Occipital lobe (tissue), 3 donors: ENCODE measurements at places on chromosomes 7 and 10. TPM values are rescaled to one million over a fixed set of nuclear protein-coding genes. Genes with fewer than 3 reads are reported as not detected.

CPVL gene
- total RNA-seq, result 69.9 TPM

CADPS2 gene
- 20.9 TPM for total RNA-seq

BUD31 gene
- 55.2 TPM for total RNA-seq

FANK1 gene
- total RNA-seq, result 2.5 TPM

PTPRN2 gene
- 62.2 TPM for total RNA-seq

H2BK1 gene
- total RNA-seq, result not detected

OR9A2 gene
- total RNA-seq, result 1.1 TPM

GPR85 gene
- 272 TPM for total RNA-seq

DPYSL4 gene
- 40.6 TPM for total RNA-seq

AGBL3 gene
- 6.7 TPM for total RNA-seq

GRCh38 chr10:48464121-48464870, 140.6 kb downstream of the ARHGAP22 start:
- DNase-seq, result no peak

GRCh38 chr10:90007226-90007625, 305.8 kb downstream of the KIF20B start:
- no peak for DNase-seq

- no peak for DNase-seq
These were observed 1.5 kb upstream of the NRP1 start for GRCh38 chr10:33335801-33336581.

DNA sequence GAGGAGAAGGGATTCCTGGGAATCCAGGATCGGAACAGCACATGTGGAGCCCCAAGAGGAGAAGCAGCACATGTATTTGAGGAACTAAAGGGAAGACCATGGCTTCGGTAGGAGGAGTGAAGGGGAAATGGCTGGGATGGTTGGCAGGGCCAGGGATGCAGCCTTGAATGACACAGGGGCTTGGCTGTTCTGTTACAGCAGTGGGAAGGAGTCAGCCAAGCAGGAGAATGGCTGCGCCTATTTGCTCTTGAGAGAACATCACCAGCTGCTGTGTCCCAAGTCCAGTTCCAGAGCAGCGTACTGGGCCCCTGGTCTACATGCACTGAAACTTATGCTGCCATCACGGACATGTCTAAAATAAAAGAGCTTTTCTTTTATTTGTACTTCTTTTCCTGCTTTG, 130.0 kb downstream of the PLPP4 start:
- no peak for DNase-seq

DNA sequence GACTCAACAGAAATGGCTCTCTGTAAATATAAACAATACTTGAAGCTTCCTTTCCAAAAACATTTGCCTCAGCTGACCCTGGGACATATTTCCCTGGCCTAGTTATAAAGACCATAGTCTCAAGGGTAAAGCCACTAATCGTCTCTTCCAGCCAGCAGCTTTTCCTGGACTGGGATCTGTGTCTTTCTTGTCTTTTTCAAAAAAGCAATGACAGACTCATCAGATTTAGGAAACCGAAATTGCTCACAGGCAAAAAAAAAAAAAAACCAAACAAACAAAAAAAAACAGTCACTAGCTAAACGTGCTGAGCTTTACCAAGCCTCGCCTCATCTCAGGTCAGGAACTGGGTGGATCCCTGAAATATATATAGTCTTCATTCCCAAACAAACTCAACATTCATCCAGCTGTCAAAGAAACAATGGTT, 23.5 kb downstream of the STN1 start:
- DNase-seq, result no peak

GRCh38 chr10:15787426-15787825, 67.7 kb upstream of the ITGA8 start:
- DNase-seq, result no peak

DNA sequence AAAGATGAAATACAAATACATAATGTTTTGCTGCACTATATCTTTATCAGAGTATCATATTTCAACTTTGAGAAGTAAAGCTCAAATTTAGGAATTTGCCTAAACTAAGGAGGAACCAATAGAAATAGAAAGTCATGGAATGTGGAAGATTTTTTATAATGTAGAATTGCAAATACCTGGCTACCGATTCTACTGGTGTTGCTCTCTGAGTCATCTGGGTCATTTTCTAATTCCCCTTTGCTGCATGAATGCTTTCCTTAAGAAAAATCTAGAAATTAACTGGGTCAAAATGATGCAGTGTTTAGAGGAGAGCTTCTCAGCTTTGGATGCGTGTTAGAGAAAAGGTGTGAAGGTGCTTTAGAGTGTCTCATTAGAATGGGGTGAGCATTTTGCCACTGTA, 568.9 kb upstream of the ANKRD30A start:
- no peak for DNase-seq

GRCh38 chr7:158911734-158912133, 55.4 kb downstream of the DYNC2I1 start:
- DNase-seq, result no peak

DNA sequence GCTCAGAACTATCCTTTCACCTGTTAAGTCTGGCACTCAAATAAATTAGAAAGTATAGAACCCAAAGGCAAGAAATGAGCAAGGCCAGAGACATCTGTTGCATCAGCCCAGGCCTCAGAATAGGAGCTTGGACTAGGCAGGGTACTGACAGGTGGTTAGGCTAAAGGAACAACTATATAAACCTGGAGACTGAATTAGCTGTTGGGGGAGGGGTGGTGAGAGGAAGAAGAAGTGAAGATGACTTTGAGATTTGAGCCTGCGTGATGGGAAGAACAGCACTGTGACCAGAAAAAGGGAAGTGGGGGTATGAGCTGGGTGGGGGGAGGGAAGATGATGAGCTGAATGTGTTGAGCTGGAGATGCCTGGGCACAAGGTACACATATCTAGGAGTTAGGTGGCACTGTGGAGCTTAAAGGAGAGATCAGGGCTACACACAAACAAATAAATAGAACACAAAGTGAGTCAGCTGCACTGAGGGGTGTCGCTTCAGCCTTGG, 244.7 kb downstream of the PTEN start:
- DNase-seq, result no peak

- no peak for DNase-seq
These were observed 241.9 kb downstream of the FOXP2 start for GRCh38 chr7:114656466-114656865.

- DNase-seq, result no peak
These were observed 1.7 kb downstream of the ABCC2 start for GRCh38 chr10:99784016-99784726.

DNA sequence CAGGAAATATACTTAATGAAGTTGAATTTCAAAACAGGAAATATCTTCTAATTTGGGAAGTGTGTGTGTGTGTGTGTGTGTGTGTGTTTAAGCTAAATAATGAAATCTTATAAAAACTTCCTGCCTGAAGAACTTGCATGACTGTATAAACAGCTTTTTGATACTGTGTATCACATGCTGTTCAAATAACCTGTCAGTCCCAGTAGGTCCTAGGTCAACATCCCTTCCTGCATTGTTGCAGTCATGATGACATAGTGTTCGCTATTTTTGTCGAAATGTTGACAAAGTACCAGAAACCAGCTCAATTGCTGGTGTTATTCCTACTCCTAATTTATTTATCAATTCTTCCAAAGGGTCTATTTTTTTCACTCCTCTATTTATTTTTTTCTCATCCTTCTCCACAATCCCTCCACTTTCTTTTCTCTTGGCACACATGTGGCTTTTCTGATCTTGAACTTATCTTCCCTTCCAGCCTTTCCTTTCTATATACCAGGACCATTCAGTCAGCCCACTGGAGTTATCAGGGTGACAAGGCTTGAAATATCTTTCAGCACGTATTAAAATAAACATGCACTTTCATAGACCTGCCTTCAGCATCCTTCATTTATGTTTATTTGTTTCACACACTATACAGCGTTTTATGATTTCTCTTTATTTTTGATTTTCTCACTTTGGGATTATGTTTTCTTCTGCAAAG, 115.8 kb downstream of the PLXDC2 start:
- DNase-seq, result no peak

DNA sequence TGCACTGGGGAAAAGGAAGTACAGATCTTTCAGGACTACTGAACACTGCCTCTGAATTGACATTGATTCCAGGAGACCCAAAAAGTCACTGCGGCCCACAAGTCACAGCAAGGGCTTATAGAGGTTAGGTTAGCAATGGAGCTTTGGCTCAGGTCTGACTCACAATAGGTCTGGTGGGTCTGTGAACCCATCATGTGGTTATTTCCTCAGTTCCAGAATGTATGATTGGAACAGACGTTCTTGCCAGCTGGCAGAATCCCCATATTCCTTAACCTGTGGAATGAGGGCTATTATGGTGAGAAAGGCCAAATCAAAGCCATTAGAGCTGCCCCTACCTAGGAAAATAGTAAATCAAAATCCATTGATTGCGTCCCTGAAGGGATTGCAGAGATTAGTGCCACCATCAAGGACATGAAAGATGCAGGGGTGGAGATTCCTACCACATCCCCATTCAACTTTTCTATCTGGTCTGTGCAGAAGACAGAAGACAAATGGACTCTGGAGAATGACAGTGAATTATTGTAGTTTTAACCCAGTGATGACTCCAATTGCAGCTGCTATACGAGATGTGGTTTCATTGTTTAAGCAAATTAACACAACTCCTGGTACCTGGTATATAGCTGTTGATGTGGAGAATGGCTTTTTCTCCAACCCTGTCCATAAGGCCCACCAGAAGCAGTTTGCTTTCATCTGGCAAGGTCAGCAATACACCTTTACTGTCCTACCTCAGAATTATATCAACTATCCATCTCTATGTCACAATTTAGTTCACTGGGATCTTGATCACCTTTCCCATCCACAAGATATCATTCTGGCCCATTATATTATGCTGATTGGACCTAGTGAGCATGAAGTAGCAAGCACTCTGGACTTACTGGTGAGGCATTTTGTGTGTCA, 44.5 kb upstream of the PIK3CG start:
- no peak for DNase-seq

GRCh38 chr7:155991470-155991869, 179.2 kb upstream of the SHH start:
- no peak for DNase-seq

- DNase-seq, result no peak
These were observed 384.2 kb upstream of the LRGUK start for GRCh38 chr7:133742709-133743538.

DNA sequence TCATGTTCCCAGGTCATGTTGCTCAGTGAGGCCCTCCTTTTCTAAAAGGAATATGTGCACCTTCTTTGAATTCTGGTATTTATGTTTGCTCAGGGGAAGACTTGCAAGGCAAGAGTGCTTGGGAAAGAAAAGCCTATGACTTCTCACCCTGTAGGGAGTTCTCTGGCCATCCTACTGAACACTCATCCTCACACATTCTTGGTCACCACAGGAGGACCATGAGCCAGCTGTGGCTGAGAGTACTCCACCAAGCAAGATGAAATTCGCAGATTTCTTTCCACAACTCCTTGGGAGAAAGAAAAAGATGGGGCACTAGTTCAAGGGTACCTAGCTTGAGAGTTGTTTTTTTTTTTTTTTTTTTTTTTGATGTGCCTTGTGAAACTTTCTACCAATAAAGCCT, 179.6 kb downstream of the FZD1 start:
- no peak for DNase-seq

- no peak for DNase-seq
These were observed 192.5 kb upstream of the TCERG1L start for GRCh38 chr10:131503992-131504391.

DNA sequence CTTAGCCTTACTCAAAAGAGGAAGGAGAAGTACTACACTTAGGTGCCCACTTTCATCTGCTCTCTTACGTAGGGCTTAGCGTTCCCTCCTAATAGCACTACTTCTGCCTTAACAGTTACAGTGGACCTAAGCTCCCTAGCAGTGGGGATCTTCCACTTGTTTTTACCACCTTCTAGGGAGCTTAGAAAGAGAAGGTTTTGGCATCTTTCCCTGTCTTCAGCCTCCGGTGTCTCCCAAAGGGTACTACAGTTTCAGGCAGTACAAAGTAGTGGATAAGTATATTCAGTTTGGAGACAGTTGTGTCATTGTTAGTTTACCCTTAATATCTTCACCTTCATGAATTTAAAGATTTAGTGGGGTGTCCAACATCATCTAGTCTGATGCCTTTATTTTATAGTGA, 14.6 kb downstream of the CHRM2 start:
- no peak for DNase-seq

DNA sequence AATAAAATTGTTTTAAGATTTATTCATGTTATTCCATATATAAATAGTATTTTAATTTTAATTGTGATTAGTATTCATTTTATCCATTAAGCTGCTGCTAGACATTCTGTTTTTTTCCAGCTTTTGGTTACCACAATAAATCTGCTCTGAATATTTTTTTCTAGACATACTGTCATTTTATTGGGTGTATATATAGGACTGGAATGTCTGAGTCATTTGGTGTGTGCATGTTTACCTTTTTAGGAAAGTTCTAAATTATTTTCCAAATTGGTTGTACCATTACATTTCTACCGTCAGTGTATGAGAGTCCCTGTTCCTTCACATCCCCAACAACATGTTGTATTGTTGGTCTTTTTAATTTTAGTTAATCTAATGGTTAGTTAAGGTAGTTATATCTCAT, 1138.1 kb downstream of the REEP3 start:
- no peak for DNase-seq
